ENCODE measurements at places on chromosomes 4 and X.

- DNase-seq: peak; percentile 19
Observed at GRCh38 chr4:683982-684622, 4.8 kb downstream of the SLC49A3 start.

DNA sequence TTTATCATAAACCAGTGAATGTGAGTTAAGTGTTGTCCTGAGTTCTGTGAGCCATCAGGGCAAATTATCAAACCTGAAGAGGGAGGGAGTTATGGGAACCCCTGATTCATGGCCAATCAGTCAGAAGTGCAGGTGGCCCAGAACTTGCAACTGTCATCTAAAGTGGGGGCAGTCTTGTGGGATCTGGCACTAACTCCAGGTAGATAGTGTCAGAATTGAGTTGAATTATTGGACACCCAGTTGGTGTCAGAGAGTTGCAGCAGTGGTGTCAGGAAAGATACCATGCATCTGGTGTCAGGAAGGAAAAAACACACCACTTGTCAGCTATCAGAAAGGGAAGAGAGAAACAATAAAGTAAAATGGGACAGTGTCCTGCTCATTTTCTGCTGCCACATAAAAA lies 8.4 kb downstream of the CORIN start:
- no peak for DNase-seq

DNA sequence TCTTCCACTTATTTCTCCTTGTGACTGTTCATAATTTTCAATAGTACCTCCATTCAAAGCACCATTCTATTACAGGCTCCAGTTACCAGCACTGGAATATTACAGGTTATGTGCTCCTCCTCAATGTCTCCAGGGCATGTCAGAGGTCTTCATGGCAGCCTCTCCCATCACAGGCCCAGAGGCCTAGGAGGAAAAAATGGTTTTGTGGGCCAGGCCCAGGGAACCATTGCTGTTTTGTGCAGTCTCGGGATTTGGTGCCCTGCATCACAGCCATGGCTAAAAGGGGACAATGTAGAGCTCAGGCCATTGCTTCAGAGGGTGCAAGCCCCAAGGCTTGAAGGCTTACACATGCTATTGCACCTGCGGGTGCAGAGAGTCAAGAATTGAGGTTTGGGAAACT lies 7.2 kb upstream of the PNMA3 start:
- no peak for DNase-seq

- DNase-seq: no peak
Observed at GRCh38 chr4:145760176-145760575, 80.2 kb downstream of the C4orf51 start.

GRCh38 chr4:75180790-75181776 lies 248.2 kb downstream of the PARM1 start:
- DNase-seq: no peak

GRCh38 chr4:55312489-55313101 lies 33.4 kb upstream of the SRD5A3 start:
- peak; percentile 51 for DNase-seq

GRCh38 chr4:148779771-148780170 lies 337.6 kb upstream of the NR3C2 start:
- no peak for DNase-seq

DNA sequence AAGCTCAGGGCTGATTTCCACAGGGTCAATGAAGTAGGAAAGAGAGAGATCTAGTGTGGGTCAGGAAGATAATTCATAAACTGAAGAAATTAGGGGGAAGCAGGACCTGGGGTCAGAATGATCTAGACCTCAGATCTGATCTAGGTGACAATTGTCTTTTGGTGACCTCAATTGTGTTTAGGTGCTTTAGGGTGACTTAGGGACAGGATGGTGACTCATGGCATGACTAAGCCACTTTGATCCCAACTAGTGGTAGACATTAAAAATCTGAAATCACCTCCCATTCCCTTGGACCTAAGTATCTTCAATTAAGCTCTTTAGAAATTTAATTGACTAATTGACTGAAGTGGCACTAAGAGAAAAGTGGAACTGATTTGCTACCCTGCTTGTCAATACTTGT lies 36.7 kb upstream of the GRXCR1 start:
- no peak for DNase-seq

GRCh38 chrX:9429767-9430166 lies 35.1 kb upstream of the TBL1X start:
- no peak for DNase-seq

DNA sequence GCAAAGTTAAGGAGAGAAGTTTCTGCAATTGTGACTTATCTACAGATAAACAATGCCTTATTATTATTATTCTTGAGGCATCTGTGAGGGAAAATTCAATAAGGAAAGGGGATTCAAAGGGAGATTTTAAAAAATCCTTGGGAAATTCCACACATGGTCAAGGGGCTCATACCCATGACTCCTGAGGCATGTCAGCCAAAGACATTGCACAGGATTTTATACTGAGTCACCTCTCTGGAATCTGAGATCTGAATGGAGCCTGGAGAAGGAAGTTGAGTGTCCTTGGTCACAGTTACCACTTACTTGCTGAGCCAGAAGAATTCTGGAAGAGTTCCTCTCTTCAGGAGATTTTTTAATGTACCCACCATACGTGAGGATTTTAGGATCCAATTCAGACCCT lies 14.4 kb upstream of the CXCL8 start:
- DNase-seq: peak; percentile 80

DNA sequence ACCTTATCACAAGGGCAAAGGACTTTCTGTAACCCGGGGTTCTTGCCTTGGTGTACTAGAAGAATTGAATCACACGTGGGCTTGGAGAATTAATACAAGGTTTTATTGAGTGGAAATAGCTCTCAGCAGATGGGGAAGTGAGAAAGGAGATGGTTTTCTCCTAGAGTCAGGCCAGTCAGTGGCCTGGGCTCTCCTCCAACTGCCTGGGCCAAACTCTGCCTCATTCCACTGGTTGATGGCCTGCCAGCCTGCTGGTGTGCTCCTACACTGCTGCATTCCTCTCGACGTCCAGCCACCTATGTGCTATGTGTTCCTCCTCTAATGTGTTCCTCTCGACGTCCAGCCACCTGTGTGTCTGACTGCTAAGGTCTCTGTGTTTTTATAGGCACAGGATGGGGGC lies 35.3 kb upstream of the SPIN2A start:
- no peak for DNase-seq

GRCh38 chrX:17919896-17920446 lies 58.9 kb upstream of the RAI2 start:
- no peak for DNase-seq

- DNase-seq: peak; percentile 13
Observed at GRCh38 chrX:51459125-51459524, 37.3 kb downstream of the NUDT11 start.

DNA sequence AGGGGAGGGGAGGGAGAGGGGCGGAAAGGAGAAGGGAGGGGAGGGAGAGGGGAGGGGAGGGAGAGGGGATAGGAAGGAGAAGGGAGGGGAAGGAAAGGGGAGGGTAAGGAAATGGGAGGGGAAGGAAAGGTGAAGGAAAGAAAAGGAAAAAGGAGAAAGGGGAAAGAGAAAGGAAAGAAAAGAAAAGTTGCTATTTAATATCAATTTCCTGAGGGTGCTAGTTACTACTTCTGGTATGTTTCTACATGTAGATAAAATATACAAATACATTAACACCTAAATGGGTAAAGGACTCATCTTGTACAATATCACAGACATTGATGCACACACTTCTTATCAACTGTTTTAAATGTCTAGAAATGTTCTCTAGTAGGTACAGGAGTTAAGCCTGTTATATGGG lies 22.6 kb downstream of the ANXA5 start:
- DNase-seq: no peak

GRCh38 chr4:84826681-84827080 lies 139.8 kb downstream of the WDFY3 start:
- no peak for DNase-seq

DNA sequence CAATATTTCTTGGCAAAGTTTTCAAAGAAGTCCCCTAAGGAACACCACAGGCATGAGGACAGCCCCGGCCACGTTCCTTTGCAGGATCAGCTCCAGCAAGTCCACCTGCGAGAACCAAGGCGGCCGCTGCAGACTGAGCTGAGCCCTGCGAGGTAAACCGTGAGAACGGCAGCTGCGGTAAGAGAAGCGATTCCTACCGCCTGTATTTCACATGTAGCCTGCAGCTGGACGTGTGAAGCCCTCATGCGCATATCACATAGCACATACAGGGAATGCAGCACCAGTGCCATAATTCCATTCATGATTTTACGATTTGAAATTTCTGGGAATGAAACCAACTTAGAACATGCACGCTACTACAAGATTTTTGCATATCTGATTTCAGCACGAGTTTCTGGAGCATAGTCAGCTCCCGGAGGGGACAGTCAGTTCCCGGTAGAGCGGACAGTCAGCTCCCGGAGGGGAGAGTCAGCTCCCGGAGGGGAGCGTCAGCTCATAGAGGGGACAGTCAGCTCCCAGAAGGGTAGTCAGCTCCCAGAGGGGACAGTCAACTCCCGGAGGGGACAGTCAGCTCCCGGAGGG lies 41.7 kb downstream of the FGFRL1 start:
- no peak for DNase-seq

- DNase-seq: no peak
Observed at GRCh38 chr4:17786567-17786966, 5.1 kb upstream of the FAM184B start.

GRCh38 chr4:1328267-1329155 lies 18.5 kb upstream of the UVSSA start:
- no peak for DNase-seq

GRCh38 chr4:53545273-53545672 lies 46.0 kb downstream of the LNX1 start:
- DNase-seq: no peak
